Fibroblast of lung (primary cell): ENCODE measurements at places on chromosomes 6 and 20. TPM values are rescaled to one million over a fixed set of nuclear protein-coding genes. Genes with fewer than 3 reads are reported as not detected.

CCN2 gene
- 20.5 and 22.8 TPM in 2 replicates for total RNA-seq

GRCh38 chr20:5890773-5891441 is 59.4 kb downstream of the TRMT6 start:
- H3K36me3 ChIP-seq, result no peaks in the 10 kb centered on the region
- no peak for DNase-seq
- H3K4me1 ChIP-seq, result no peaks in the 10 kb centered on the region

GRCh38 chr6:23826572-23826971 is 299.4 kb upstream of the NRSN1 start:
- no peak overlapping the region for H3K4me3 ChIP-seq
- H3K27me3 ChIP-seq, result no peaks in the 10 kb centered on the region
- no peak overlapping the region for H3K27ac ChIP-seq
- H3K36me3 ChIP-seq, result no peaks in the 10 kb centered on the region
- peak; percentile 12 for DNase-seq

ANKS1A gene
- 5.1 and 7.8 TPM in 2 replicates for total RNA-seq

GRCh38 chr20:37725855-37726254 is 32.0 kb downstream of the CTNNBL1 start:
- H3K36me3 ChIP-seq, result no peaks in the 10 kb centered on the region
- H3K4me3 ChIP-seq, result no peak overlapping the region
- H3K4me1 ChIP-seq, result no peaks in the 10 kb centered on the region
- DNase-seq, result no peak

GRCh38 chr6:129317931-129318820 is 391.8 kb downstream of the ARHGAP18 start:
- peaks cover 2% of the 10 kb centered on the region for H3K36me3 ChIP-seq
- no peaks in the 10 kb centered on the region for H3K4me1 ChIP-seq
- peak; percentile 47 for DNase-seq
- no peak overlapping the region for H3K4me3 ChIP-seq
- no peak overlapping the region for H3K27ac ChIP-seq
- no peaks in the 10 kb centered on the region for H3K27me3 ChIP-seq

- no peaks in the 10 kb centered on the region for H3K36me3 ChIP-seq
- H3K27me3 ChIP-seq, result no peaks in the 10 kb centered on the region
- no peak for DNase-seq
- no peak overlapping the region for H3K4me3 ChIP-seq
Measured at GRCh38 chr20:14778875-14779274, 441.5 kb upstream of the FLRT3 start.

OR2B6 gene
- total RNA-seq, result 0.17 TPM in 1 of 2 replicates, not detected in the other

CAPN11 gene
- total RNA-seq, result not detected in 2 replicates

DNA sequence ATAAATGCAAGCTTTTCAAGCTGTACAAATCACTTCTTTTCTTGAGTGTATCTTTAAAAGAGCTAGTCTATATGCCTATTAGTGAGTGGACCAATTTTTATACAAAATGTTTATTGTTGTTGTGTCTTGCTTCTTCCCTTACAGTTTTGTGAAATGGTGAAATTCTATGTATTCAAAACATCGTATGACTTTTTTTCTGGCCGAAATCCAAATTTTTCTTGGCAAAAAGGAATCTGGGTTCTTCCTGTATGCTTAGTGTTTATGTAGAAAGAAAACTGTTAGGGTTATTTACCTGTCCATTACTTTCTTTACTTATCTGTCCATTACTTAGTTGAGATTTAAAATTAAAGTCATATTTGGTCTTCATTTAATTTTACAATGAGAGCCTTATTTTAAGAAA is 153.9 kb downstream of the MMS22L start:
- H3K27me3 ChIP-seq, result no peaks in the 10 kb centered on the region
- H3K4me1 ChIP-seq, result no peaks in the 10 kb centered on the region
- H3K4me3 ChIP-seq, result no peak overlapping the region
- H3K27ac ChIP-seq, result no peak overlapping the region
- peak; percentile 9 for DNase-seq

PAK5 gene
- total RNA-seq, result not detected in 2 replicates

LAMA5 gene
- 47.0 and 81.6 TPM in 2 replicates for total RNA-seq

DNA sequence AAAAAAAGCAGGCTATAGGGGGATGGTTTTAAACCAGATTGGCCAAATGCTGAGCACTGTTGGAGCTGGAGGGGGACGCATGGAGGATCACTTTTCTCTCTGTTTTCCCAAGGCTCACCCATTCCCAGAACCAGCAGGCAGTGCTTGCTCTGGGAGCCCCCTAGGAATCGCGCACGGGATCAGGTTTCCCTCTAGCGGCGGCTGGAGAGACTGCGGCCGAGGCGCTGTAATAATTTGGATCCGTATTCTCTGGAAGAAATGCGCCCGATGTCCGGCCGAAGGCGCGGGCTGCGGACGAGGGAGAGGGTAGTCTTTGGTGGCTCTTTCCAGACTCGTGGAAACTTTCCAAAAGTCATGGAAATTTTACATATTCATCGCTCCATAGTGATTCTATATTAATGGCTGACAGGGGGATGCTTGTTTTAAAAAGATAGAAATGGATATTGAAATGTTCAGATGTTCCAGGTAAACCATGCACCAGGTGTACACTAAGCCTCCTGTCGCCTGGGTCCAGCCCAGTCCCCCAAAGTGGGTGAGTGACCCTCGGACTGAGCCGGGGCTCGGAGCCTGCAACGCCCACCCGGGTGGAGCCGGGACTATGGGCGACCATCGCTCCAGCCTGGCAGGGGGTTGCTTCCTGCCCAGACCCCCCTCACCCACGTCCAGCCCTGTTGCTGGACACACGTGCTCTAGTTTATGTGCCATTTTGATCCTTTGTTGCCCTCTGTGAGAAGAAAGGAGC is 78.7 kb upstream of the PHACTR3 start:
- no peaks in the 10 kb centered on the region for H3K27me3 ChIP-seq
- no peak overlapping the region for H3K27ac ChIP-seq
- no peak overlapping the region for H3K4me3 ChIP-seq

TMEM74B gene
- total RNA-seq, result not detected in 2 replicates
